GM12878 (cell line): ENCODE measurements at places on chromosomes 2 and 18. TPM values are rescaled to one million over a fixed set of nuclear protein-coding genes. Genes with fewer than 3 reads are reported as not detected.

GRCh38 chr2:161965994-161966393 lies 108.0 kb downstream of the DPP4 start:
- no peaks in the 10 kb centered on the region for H3K36me3 ChIP-seq
- H3K4me1 ChIP-seq = no peaks in the 10 kb centered on the region
- H3K27ac ChIP-seq = no peak overlapping the region
- no peak for DNase-seq
- no peaks in the 10 kb centered on the region for H3K27me3 ChIP-seq

DNA sequence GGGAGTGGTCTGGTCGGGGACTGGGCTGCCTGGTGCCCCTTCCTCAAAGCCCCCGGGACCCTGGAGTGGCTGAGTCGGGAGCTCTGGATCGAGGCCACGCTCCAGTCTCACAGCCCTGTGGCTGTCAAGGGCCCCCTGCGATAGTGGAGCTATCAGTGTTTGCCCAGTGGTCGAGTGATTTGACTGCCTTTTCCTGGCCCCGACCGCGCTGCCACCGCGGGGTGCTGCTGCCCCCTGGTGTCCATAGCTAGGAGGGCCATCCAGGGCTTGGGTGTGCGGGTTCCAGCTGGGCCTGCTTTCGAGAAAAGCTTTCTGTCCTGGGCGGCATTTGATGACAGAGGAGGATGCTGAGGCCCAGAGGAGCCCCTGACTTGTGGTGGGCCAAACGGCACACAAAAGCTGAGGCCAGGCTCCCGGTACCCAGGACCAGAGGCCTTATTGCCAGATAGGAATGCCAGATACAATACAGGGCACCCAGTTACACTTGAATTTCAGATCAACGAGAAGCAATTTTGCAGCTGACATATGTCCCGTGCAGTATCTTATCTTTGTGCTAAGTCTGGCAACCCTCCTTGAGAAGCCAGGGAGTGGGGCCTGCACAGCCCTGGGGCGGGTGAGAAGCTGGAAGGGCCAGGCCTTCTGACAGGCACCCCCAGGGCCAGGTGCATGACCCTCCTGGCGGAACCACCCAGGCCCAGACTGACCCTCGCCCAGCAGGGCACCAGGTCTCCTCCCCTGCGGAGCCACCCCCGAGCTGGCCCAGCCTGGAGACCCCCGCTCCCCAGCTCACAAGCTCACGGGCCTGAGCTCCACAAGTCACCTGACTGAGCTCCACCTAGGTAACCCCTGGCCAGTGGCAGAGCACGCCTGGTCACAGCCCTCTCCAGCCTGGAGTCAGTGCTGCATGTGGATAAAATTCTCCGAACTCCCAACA lies 13.0 kb downstream of the ODC1 start:
- peaks cover 3% of the 10 kb centered on the region; the same call in 1 of the 2 replicates for H3K4me1 ChIP-seq
- no peak for DNase-seq
- no peaks in the 10 kb centered on the region; the same call in 1 of the 2 replicates for H3K36me3 ChIP-seq
- H3K27me3 ChIP-seq = no peaks in the 10 kb centered on the region

- H3K27me3 ChIP-seq = no peaks in the 10 kb centered on the region
- H3K27ac ChIP-seq = no peak overlapping the region
- H3K36me3 ChIP-seq = no peaks in the 10 kb centered on the region
- no peak for DNase-seq
Measured at GRCh38 chr2:187078297-187078696, 229.3 kb upstream of the ZSWIM2 start.

- H3K4me1 ChIP-seq = no peaks in the 10 kb centered on the region
- no peaks in the 10 kb centered on the region for H3K27me3 ChIP-seq
- H3K36me3 ChIP-seq = no peaks in the 10 kb centered on the region
- H3K4me3 ChIP-seq = no peak overlapping the region
- no peak for DNase-seq
Measured at GRCh38 chr2:38463752-38464151, 86.7 kb upstream of the ATL2 start.

DNA sequence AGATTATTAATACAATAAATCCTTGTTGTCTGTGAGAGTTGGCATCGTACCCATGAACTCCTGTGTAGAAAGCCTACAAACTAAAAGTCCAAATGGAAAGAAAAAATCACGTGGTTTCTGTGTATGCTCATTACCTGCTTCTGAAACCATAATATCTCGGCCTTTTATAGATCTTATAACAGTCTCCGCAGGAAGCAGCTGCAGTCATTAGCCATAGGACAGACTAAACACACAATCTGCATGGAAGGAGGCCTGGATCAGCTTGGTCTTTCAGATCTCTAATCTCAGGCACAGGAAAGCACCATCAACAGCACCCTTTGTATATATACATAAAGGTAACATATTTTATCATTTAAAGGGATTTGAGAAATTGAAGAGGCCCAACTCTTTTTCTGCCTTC lies 508.9 kb upstream of the TCF4 start:
- no peaks in the 10 kb centered on the region for H3K4me1 ChIP-seq
- H3K4me3 ChIP-seq = no peak overlapping the region

DNA sequence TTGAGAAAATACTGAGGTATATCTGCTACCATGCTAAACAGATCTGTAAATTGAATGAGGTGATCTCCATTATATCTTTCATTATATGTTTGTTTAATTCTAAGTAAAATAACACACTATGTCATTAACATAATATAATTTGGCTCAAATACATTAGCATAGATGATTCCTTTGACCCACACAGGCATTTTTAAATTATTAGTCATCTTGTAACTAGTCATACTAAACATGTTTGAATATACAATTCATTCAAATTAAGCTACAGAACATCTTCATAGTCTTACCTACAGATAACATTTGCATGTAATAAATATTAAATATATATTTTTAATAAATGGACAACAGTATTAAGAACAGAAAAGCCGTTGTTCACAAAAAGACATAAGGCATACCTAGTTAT lies 52.7 kb upstream of the KYNU start:
- no peak overlapping the region for H3K27ac ChIP-seq
- H3K4me1 ChIP-seq = no peaks in the 10 kb centered on the region

DNA sequence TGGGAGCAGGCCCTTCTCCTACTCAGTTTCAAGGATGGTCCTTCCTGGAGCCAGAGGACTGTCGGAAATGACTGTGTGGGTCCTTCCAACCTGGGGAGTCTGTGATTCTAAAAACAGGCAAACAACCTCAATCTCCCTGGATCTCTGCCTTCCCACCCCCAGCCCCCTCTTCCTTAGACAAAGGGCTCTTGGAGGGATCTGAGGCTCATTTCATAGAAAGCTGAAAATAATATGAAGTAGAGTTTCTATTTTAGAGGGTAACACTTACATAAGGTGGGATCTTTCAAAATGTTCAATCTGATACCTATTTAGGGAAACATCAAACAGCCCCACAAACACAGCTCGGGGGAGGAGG lies 69.4 kb downstream of the RHOB start:
- H3K27me3 ChIP-seq = no peaks in the 10 kb centered on the region; the same call in 1 of the 2 replicates
- H3K36me3 ChIP-seq = no peaks in the 10 kb centered on the region
- no peak for DNase-seq

GRCh38 chr18:59881728-59882656 lies 17.8 kb upstream of the PMAIP1 start:
- no peak for DNase-seq
- H3K4me1 ChIP-seq = peaks cover 58% of the 10 kb centered on the region
- 0 out of 2 replicates have a peak overlapping the region, but pooled peaks have one; percentile 2 for H3K4me3 ChIP-seq
- no peaks in the 10 kb centered on the region for H3K36me3 ChIP-seq
- peak overlapping the region; percentile 65 for H3K27ac ChIP-seq

- H3K4me1 ChIP-seq = peaks cover 6% of the 10 kb centered on the region; the same call in 1 of the 2 replicates
- no peak overlapping the region for H3K4me3 ChIP-seq
- H3K27me3 ChIP-seq = no peaks in the 10 kb centered on the region
- no peak for DNase-seq
Measured at GRCh38 chr2:109476641-109477441, 136.9 kb downstream of the SEPTIN10 start.

DNA sequence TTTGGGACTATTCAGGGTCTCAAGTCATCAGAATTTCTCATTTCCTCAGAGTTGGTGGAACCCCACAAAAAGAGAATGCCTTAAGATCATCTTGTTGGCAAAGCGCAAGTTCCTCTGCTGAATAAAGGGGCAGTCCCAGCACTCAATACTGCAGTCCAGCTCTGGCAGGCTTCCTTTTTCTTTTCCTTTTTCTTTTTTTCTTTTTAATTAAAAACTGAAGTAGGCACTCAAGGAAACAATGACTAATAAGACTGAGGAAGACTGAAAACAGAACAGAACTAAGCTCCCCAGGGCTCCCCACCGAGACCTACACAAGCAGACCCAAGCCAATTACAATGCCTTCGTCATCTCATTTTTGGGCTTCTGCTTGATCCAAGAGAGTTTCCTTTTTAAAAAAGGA lies 82.0 kb downstream of the STK39 start:
- no peak overlapping the region for H3K27ac ChIP-seq
- H3K36me3 ChIP-seq = no peaks in the 10 kb centered on the region
- H3K27me3 ChIP-seq = peaks cover 6% of the 10 kb centered on the region; the same call in 1 of the 2 replicates
- no peak overlapping the region for H3K4me3 ChIP-seq

GRCh38 chr2:37882036-37882435 lies 43.1 kb upstream of the RMDN2 start:
- H3K4me3 ChIP-seq = no peak overlapping the region
- H3K36me3 ChIP-seq = no peaks in the 10 kb centered on the region
- no peak overlapping the region for H3K27ac ChIP-seq
- no peak for DNase-seq
- H3K27me3 ChIP-seq = no peaks in the 10 kb centered on the region

DNA sequence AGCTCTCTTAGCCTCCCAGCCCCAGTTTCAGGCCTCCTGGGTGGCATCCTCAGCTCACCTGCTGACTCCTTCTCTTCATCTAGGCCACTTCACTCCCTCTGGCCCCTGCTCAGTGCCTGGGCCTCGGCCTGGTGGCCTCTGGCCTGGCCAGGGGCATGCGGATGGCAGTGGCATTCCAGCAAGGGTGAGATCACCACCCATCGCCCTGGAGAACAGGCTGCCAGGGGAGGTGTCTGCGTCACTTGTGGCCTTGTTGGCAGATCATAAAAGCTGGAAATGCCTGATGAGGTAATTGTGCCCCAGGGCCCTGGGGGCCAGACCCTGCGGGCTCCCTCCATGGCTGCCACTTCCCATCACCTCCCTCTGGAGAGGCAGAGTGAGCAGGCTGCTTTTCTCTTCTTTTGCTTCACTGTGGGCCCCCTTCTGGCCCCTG lies 72.5 kb upstream of the SMAD2 start:
- DNase-seq = no peak
- no peaks in the 10 kb centered on the region for H3K4me1 ChIP-seq
- H3K27me3 ChIP-seq = peaks cover 6% of the 10 kb centered on the region; the same call in 1 of the 2 replicates

GRCh38 chr2:60662781-60663180 lies 93.3 kb upstream of the PAPOLG start:
- H3K4me1 ChIP-seq = no peaks in the 10 kb centered on the region
- no peaks in the 10 kb centered on the region for H3K36me3 ChIP-seq
- no peak for DNase-seq
- no peaks in the 10 kb centered on the region for H3K27me3 ChIP-seq
- H3K4me3 ChIP-seq = no peak overlapping the region

DNA sequence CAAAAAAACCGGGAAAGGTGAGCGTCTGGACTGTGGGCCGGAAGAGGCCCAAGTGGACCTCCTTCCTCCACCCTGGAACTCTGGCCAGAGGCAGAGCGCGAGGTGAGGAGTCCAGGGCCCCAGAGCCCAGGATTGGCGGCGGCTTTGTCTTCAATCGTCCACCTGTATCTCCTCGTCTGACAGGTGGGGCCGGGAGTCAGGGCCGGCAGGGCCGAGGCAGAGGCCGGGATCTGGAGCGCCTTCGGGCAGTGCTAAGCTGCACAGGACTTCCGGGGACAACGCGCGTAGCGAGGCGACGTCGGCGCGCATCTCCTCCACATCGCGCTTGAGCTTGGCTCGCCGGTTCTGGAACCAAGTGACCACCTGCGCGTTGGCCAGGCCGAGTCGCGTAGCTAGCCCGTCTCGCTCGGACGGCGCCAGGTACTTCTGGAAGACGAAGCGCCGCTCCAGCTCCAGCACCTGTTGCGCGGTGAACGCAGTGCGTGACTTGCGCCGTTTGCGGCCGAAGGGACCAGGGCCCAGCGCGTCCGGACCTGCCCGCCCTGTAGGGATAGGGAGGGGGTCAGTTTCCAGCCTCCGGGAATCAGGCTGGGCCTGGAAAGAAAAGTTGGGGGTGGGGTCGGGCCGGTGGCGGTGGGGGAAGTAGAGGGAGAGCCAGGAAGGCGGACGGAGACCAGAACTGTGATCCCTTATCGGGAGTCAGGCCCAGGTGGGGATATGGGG lies 1.5 kb downstream of the LBX2 start:
- no peaks in the 10 kb centered on the region; the same call in 1 of the 2 replicates for H3K36me3 ChIP-seq
- peak overlapping the region; percentile 57; the same call in 1 of the 2 replicates for H3K4me3 ChIP-seq
- H3K4me1 ChIP-seq = peaks cover 12% of the 10 kb centered on the region

GRCh38 chr2:149928011-149928410 lies 340.4 kb upstream of the MMADHC start:
- no peak for DNase-seq
- H3K4me3 ChIP-seq = no peak overlapping the region
- no peak overlapping the region for H3K27ac ChIP-seq
- H3K27me3 ChIP-seq = no peaks in the 10 kb centered on the region
- no peaks in the 10 kb centered on the region for H3K4me1 ChIP-seq
- H3K36me3 ChIP-seq = no peaks in the 10 kb centered on the region

DNA sequence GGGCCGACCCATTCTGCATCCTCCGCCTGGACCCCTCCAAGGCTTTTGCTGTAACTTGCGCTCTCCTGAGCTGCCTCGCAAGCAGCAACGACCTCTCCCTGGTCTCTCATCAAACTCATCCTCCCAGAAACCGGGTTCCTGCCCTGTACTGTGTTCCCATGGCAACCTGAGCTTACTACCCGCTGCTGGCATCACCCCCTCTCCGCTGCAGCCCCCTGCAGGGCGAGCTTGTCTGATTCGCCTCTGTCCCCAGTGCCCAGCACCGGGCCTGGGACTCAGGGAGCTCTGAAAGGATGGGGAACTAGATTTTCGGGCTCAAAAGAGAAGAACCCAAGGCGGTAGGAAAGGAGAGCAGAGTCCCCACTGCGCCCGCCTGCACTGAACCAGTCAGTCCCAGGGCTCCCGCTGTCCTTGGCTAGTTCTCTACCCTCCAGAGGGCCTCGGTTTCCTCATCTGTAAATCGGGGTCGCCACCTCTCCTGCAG lies 463 bp downstream of the HS1BP3 start:
- peak overlapping the region; percentile 96 for H3K4me3 ChIP-seq
- peaks cover 4% of the 10 kb centered on the region for H3K4me1 ChIP-seq
- no peak overlapping the region for H3K27ac ChIP-seq
- no peaks in the 10 kb centered on the region for H3K27me3 ChIP-seq
- H3K36me3 ChIP-seq = no peaks in the 10 kb centered on the region
- no peak for DNase-seq

The KLHL41 gene
- total RNA-seq = 0.10 and 0.77 TPM in 2 replicates

The BOLA3 gene
- 62.6 and 63.5 TPM in 2 replicates for total RNA-seq

The FAM237A gene
- total RNA-seq = not detected in 2 replicates

The MALL gene
- 0.26 and 0.27 TPM in 2 replicates for total RNA-seq

The ANKRD30B gene
- total RNA-seq = not detected in 2 replicates

The HOXD13 gene
- total RNA-seq = not detected in 2 replicates
